Ammon's horn (tissue), 1 donor: ENCODE measurements at places on chromosomes 16 and 17.

- peak; percentile 41 for DNase-seq
Observed at GRCh38 chr16:79169239-79169638, 431.3 kb downstream of the MAF start.

- DNase-seq, result no peak
Observed at GRCh38 chr16:87620201-87620495, 17.8 kb downstream of the JPH3 start.

DNA sequence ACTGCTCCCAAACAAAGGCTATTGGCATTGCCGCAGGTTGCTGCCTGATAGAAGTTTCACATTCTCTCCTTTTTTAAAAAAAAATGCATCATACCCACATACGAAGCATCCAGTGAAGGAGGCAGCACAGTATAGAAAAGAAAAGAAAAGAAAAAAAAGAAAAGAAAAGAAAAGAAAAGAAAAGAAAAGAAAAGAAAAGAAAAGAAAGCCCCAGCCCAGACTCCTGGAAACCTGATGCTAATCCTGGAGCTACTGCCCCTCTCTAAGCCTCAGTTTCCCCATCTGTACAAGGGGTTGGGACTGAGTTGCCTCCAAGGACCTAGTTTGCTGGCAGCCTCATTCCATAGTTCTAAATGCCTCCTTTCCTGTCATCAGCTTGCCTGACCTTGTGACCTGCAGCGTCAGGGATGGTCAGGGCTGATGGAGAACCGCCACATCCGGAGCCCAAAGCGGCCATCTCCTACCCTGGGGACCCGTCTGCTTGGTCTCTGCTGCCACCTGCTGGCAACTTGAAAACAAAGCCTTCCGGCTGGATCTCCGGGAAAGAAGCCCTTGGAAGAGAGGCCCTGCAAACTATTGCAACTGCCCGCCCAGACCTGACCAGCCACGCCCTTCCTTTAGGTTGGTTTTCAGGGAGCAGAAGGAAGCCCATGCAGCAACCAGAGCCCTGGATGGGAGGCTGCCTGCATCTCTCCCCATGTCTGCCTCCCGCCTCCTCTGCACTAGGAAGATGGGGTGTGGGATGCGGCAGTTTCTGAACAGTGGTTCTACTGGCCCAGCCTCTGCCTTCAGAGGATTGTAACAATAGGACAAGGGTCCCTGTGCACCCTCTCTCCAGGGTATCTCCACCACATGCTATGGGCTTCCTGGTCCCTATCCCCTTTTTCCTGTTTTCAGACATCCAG lies 13.0 kb downstream of the AIPL1 start:
- DNase-seq, result peak; percentile 86

- DNase-seq, result no peak
Observed at GRCh38 chr17:61444831-61445230, 7.4 kb upstream of the TBX4 start.

GRCh38 chr16:29920288-29921033 lies 5.6 kb downstream of the KCTD13 start:
- DNase-seq, result peak; percentile 59

- no peak for DNase-seq
Observed at GRCh38 chr17:7833011-7833794, 814 bp upstream of the KDM6B start.

DNA sequence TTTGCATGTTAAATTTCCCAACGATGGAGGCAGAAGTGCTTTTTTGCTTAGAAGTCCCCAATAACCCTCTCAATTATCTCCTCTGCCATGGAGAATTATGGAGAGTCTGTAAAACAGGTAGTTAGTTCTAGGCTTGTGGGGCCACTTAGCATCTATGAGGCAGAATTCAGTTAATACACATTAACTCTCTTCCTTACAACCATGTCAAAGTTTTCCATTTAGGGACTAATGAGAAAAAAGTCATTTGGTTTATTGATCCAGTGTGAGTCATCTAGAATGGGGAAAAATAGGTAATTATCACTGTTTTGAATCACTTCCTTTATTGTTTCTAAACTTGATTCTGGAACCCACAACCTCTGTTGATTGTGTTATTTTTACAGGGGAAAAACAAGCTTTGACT lies 229.1 kb upstream of the COX10 start:
- no peak for DNase-seq

DNA sequence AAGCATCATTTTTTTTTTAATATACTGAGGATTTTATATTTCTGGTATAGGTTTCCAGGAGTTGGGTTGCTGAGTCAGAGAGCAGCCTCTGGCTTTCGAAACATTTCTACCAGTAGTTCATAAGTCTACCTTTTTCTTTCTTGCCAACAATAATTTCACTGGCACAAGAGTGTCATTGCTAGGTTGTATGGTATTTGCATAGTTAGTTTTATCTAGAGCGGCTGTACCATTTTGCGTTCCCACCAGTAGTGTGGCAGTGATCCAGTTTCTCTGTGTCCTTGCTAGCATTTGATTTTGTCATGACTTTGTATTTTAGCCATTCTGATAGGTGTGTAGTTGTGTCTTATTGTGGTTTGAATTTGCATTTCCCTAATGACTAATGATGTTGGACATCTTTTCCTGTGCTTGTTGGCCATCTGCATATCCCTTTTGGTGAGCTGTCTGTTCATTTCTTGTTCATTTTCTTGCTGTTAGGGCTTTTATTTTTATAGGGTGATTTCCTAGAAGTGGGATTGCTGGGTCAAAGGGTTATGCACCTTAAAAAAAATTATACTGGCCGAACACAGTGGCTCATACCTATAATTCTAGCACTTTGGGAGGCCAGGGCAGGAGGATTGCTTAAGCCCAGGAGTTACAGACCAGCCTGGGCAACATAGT lies 39.9 kb downstream of the SNX29 start:
- no peak for DNase-seq

DNA sequence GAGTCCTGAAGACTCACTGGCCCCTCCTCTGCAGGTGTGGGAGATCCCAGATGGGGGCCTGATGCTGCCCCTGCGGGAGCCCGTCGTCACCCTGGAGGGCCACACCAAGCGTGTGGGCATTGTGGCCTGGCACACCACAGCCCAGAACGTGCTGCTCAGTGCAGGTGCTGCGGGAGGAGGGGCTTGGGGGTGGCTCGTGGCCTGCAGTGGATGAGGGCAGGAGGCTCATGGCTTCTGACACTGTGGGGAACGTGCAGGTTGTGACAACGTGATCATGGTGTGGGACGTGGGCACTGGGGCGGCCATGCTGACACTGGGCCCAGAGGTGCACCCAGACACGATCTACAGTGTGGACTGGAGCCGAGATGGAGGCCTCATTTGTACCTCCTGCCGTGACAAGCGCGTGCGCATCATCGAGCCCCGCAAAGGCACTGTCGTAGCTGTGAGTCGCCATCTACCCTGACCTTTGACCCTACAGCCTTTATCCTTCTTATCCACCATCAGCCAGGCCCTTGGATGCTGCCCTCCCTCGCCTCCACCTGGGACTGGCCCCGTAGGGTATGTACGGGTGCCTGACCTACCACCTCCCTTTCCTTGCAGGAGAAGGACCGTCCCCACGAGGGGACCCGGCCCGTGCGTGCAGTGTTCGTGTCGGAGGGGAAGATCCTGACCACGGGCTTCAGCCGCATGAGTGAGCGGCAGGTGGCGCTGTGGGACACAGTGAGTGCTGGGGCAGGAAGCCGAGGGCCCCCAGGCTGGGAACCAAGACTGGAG lies 3.6 kb downstream of the CORO1A start:
- DNase-seq, result peak; percentile 32

DNA sequence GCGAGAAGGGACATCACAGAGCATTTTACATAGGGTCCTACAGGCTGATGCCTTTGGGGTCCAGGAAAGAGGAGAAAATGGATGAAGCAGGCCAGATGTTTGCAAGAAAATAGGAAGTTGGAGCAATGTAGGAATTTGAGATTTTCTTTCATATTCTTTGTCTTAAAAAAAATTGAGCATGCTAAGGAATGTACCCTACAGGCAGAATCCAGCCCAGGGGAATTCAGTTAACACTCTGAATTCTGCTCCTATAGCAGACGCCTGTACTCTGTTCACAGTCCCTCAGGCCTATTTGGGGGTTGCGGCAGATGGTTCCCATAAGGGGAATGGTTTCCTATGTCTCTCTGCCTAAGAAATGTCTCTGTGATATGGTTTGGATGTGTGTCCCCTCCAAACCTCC lies 393.7 kb upstream of the C16orf82 start:
- DNase-seq, result no peak

DNA sequence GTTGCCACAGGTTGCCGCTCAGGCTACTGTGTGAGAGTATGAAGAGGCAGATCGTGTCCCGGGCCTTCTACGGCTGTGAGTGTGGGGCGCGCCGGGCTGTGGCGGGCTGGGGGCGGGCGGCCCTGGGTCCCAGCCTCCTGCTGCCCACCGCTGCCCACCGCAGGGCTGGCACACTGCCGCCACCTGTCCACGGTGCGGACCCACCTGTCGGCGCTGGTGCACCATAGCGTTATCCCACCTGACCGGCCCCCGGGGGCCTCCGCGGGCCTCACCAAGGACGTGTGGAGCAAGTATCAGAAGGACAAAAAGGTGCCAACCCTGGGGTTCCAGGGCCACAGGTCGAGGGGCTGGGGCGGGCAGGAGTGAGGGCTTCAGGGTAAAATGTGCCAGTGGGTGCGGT lies 28.7 kb downstream of the MNT start:
- no peak for DNase-seq

- no peak for DNase-seq
Observed at GRCh38 chr17:81457401-81457800, 55.2 kb downstream of the ACTG1 start.

- no peak for DNase-seq
Observed at GRCh38 chr17:69187294-69187693, 41.3 kb downstream of the ABCA10 start.

- DNase-seq, result no peak
Observed at GRCh38 chr17:49252148-49252695, 21.6 kb upstream of the PHOSPHO1 start.

DNA sequence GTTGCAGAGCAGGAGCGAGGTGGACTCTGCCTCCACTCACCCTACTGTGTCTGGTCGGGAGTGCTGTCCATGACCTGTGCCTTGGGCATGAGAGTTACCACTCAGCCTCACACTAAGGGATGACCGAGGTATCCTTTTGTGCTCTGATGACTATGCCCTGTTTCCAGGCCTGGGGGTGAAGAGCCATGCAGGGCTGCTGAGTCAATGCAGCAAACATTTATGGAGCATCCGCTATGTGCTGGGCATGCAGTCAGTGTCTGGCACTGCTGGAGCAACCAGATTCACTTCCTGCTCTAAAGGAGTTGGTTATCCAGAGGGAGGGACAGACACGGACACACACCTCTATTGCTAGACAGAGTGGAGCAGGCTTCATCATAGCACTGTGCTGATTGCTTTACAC lies 7.6 kb upstream of the HNF1B start:
- no peak for DNase-seq

DNA sequence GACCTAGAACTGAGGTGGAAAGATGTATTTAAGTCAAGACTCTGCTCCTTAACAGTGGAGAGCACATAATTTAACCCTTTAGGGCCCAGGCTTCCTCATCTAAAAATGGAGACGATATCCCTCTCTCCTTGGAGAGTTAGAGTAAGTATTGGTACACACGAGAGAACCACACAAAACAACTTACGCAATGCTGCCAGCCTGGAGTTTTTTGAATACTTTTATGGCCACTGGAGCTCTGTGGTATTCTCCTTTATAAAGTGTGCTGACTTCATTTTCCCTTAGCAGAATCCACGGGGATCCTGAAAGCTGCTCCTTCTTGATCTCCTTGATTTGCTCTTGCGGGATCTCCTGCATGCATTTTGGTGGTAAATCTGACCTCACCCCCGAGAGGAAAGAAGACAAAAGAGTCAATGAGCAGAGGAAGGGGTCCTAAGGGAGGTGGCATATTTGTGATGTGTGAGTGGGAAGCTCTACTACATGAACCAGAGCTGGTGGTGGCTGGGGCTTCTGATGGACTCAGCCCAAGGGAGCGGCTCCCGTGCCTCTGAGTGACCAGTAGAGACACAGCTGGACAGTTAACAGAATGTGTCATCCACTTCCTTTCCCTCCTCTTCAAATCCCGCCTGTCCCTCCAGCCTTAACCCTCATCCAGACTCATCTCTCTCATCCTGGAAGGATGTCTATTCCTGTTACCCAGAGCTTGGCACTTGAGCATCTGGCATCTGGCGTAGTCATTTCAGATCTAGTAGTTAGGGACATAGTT lies 9.4 kb downstream of the MLKL start:
- no peak for DNase-seq
